ENCODE measurements at places on chromosomes 1 and 21. TPM values are rescaled to one million over a fixed set of nuclear protein-coding genes. Genes with fewer than 3 reads are reported as not detected.

The MX2 gene
- 1.5 TPM for total RNA-seq

The C1orf185 gene
- total RNA-seq, result not detected

The CLCA4 gene
- total RNA-seq, result not detected

The AADACL3 gene
- total RNA-seq, result not detected

The ATP1A4 gene
- total RNA-seq, result not detected

The LIPI gene
- total RNA-seq, result not detected

The LRRC39 gene
- 0.15 TPM for total RNA-seq

The NBPF6 gene
- not detected for total RNA-seq

The NMNAT2 gene
- total RNA-seq, result 0.89 TPM

The GABRD gene
- total RNA-seq, result not detected

The AMY1C gene
- total RNA-seq, result not detected

The SLC22A15 gene
- total RNA-seq, result 0.30 TPM

The CRNN gene
- not detected for total RNA-seq

The MAN1C1 gene
- 1.0 TPM for total RNA-seq

The ZNF593OS gene
- not detected for total RNA-seq

The UBASH3A gene
- total RNA-seq, result not detected

The CGN gene
- 0.15 TPM for total RNA-seq

The ARHGAP30 gene
- total RNA-seq, result not detected

The RPTN gene
- total RNA-seq, result not detected

The KRTAP21-2 gene
- not detected for total RNA-seq

The ACADM gene
- 18.1 TPM for total RNA-seq

The HRNR gene
- total RNA-seq, result not detected

The TIAM1 gene
- 0.59 TPM for total RNA-seq

The SELL gene
- total RNA-seq, result not detected

The IRF6 gene
- total RNA-seq, result 0.59 TPM

The HEYL gene
- not detected for total RNA-seq

The COL24A1 gene
- total RNA-seq, result 0.15 TPM

The CCDC30 gene
- 0.34 TPM for total RNA-seq

The THAP3 gene
- total RNA-seq, result 28.2 TPM

The PLXNA2 gene
- total RNA-seq, result 5.5 TPM

The PLPPR4 gene
- under 0.01 TPM for total RNA-seq

The RASAL2 gene
- 6.9 TPM for total RNA-seq

The FMO4 gene
- 1.8 TPM for total RNA-seq

The S100A12 gene
- total RNA-seq, result not detected

The METTL13 gene
- 25.9 TPM for total RNA-seq

The MLLT11 gene
- 5.8 TPM for total RNA-seq

The ITLN1 gene
- total RNA-seq, result not detected

The LMX1A gene
- not detected for total RNA-seq

The KCNJ9 gene
- not detected for total RNA-seq

The MRPL24 gene
- 96.9 TPM for total RNA-seq

The IL19 gene
- total RNA-seq, result not detected

The CIART gene
- 0.74 TPM for total RNA-seq

The CAPN9 gene
- total RNA-seq, result not detected

The DCDC2B gene
- total RNA-seq, result not detected

The SCAMP3 gene
- total RNA-seq, result 125 TPM

The NOTCH2 gene
- total RNA-seq, result 53.1 TPM

The DISP1 gene
- 3.0 TPM for total RNA-seq

The TFAP2E gene
- not detected for total RNA-seq

The VPS13D gene
- total RNA-seq, result 11.4 TPM

The NBPF4 gene
- total RNA-seq, result not detected

All from bronchus fibroblast of lung (primary cell).